Stimulated activated CD8-positive, alpha-beta memory T cell treated with anti-CD3 and anti-CD28 coated beads, Interleukin-15, amount 100 ng/mL, for 1 hour (primary cell): ENCODE measurements at places on chromosomes 2 and 18.

DNA sequence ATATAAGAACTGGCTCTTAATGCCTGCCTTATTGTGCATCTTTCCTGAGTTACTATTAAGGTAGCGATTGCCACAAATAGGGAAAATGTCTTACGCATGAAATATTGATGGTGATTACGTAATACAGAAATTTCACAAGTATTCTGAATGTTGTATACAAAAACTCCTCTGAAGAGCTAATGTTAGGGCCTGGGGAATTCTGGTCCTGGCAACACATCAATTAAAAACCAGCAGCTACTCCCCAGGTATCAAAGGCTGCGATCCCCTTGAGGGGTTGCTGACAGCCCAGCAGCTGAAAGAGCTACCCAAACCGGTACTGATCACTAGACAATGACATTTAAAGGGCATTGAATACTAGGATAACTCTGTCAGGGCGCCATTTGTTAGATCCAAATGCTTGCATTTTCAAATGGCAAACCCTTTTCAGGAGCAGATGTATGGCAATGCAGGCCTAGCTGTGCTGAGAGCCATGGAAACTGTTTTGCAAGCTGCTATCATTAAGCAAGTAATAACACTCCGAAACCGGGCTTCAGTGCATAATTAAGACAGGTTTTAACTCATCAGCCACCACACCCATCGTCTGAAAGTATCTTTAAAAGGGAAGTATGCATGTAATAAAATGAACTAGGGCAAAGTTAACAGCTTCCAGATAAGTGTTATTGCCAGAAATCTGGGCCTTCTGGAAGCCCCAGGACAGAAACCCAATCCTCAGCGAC, 78.4 kb downstream of the CLHC1 start:
- DNase-seq = no peak

- no peak for DNase-seq
These were observed 265.3 kb downstream of the ZEB2 start for GRCh38 chr2:144254342-144255235.

- DNase-seq = no peak
These were observed 615.3 kb downstream of the TRIB2 start for GRCh38 chr2:13332060-13332459.

DNA sequence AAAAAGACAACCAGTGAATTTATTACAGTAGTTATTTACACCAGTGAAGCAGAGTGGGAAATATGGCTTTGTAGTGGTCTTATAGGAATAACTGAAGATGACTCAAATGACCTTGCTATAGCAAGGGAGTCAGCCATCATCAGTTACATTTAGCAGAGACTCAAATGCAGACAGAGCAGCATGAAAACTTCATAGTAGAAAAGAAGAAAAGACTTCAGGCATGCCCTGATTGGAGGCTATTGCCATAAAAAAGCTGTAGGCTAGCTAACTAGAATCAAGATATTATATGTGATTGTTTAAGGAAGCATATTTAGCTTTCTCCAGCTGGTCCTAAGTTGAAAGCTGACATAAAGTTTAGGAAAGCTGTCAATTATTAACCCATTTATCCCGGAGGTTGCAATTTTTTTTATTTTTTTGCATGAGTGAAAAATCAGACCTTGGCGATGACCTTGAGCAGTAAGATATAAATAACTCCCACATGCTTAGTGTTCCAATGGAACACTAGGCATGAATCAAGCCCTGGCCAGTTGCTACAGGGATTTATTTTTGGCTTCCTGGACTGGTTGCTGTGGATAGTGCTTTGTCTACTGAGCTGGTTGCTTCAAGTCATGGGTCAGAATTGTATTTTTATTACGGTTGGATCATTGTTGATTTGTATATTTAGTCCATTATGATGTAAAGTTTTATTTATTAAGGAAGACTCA, 675.6 kb upstream of the VRK2 start:
- no peak for DNase-seq

DNA sequence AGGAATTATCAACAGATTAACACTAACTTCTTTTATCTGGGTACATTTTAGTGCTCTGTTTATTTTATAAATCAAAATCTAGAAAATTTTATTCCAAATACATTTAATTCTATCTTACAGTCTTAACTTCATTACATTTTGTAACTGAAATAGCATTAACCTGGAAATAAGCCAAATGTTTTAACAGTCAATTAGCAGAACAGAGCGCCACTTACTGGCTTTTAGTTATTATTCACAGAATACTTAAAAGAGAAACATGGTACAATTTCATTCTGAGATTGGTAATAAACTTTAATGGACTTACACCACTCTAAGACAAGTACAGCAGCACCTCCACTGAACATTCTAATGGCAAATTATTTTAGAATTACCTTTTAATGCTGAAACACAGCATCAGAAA, 38.6 kb downstream of the SS18 start:
- DNase-seq = no peak

DNA sequence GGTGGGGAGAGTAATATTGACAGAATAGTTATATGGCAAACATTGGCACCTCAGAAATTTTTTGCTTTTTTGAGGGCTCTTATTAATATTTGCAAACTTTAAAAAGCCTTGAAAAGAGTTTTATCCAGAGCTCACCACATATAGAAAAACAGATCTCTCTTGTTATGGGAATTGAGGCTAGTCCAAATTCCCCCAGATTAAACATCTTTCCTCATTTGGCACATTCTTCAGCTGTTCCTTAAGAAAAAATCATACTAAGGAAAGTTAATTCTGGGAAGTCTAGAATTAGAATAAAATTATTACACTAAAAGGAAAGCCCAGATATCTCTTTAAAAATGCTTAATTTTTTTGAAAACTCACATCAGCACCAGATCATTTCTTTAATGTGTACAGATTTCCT, 5.6 kb downstream of the TFPI start:
- DNase-seq = no peak
